ENCODE measurements at places on chromosomes 12 and 14. TPM values are rescaled to one million over a fixed set of nuclear protein-coding genes. Genes with fewer than 3 reads are reported as not detected.
A peak's percentile ranks its signal among the peaks of the same experiment; 100 is the strongest.

Gene DCTN2
- 70.7 TPM for total RNA-seq

Gene RFX4
- total RNA-seq: not detected

Gene CMKLR1
- total RNA-seq: 8.4 TPM

GRCh38 chr14:52553671-52554575, 1.3 kb downstream of the GPR137C start:
- H3K27me3 ChIP-seq: no peaks in the 10 kb centered on the region
- H3K27ac ChIP-seq: no peak overlapping the region
- H3K4me1 ChIP-seq: no peaks in the 10 kb centered on the region
- DNase-seq: peak; percentile 93

DNA sequence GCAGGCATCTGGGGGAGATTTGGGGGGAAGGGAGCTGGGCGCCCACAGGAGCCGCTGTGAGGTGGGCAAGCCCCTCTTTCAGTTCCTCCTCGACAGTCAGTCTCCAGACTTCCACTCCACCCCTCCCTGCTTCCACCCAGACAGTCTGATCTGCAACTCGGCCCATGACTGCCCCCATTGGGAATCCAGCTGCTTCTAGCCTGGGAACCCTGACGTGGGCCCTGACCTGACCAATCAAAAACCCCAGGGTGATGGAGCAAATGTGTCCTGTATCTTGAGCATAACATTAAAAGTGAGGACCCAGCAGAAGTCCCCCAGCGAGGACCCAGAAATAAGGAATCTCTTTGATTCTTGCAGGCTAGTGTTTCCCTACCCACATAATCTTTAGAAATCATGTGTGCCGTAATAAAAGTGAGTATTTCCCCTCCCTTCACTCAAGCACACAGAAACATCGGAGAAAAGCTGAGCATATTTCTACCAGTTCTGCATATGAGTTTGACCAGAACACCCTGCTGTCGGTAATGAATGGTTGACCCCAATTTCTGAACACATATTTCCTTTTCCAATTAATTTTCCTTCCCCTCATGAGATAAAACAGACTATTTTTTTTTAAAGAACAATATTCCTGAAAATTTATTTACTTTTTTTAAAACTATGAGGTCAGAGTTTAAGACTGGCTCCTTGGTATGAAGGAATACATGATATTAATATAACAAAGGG, 6.4 kb downstream of the SSH1 start:
- H3K27me3 ChIP-seq: no peaks in the 10 kb centered on the region
- no peak overlapping the region for H3K4me3 ChIP-seq
- H3K27ac ChIP-seq: no peak overlapping the region

GRCh38 chr14:63638493-63638892, 3.2 kb downstream of the WDR89 start:
- H3K27me3 ChIP-seq: no peaks in the 10 kb centered on the region
- no peak overlapping the region for H3K4me3 ChIP-seq
- DNase-seq: no peak
- H3K4me1 ChIP-seq: no peaks in the 10 kb centered on the region
- H3K27ac ChIP-seq: no peak overlapping the region

GRCh38 chr12:104263580-104264358, 39.8 kb upstream of the EID3 start:
- H3K27me3 ChIP-seq: no peaks in the 10 kb centered on the region
- H3K36me3 ChIP-seq: no peaks in the 10 kb centered on the region
- no peaks in the 10 kb centered on the region for H3K4me1 ChIP-seq
- no peak overlapping the region for H3K4me3 ChIP-seq
- no peak overlapping the region for H3K27ac ChIP-seq

GRCh38 chr12:28925719-28926376, 223.2 kb upstream of the FAR2 start:
- no peaks in the 10 kb centered on the region for H3K4me1 ChIP-seq
- H3K4me3 ChIP-seq: no peak overlapping the region
- H3K36me3 ChIP-seq: no peaks in the 10 kb centered on the region
- no peak for DNase-seq
- H3K27me3 ChIP-seq: no peaks in the 10 kb centered on the region

DNA sequence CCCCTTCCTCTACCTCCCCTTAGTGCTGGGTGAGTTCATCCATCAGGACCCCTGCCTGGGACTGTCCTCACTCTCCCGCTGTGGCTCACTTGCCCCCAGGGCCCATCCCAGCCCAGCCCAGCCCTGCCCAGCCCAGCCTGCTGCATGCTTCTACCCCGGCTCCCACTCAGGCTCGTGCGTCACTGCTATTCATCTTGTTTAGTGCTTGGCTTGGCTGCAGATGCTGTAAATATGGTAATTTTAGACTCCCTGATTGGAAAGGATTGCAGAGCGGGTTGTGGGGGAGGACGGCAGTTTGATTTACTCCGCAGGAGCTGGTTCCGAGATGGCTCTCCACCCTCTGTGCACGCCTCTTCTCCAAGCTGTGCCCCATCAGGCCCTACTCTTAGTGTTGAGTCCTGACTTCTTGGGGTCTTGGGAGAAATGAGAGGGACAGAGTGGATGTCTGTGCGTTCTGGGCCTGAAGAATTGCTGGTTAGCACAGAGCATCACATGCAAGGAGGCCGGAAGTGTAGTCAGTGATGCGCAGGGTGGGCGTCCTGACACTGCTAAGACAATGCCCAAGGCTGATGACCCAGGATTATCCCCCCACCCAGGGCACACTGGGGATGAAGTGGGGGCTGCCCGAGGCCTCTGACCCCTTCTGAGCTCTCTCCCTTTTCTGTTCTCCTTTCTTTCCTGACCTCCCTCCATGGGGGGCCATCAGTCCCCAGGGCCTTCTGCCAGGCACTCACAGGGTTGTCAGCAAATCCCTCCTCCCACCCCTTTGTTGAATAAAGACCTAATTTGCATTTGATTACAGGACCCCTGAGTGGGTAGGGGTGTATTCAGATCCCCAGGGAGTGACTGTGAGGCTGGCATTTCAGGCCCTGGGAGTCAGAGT, 244.4 kb downstream of the ZFP36L1 start:
- H3K27ac ChIP-seq: peak overlapping the region; percentile 92
- no peak overlapping the region for H3K4me3 ChIP-seq
- no peaks in the 10 kb centered on the region for H3K36me3 ChIP-seq
- peaks cover 40% of the 10 kb centered on the region for H3K4me1 ChIP-seq

- no peak overlapping the region for H3K4me3 ChIP-seq
- H3K27me3 ChIP-seq: no peaks in the 10 kb centered on the region
- H3K36me3 ChIP-seq: no peaks in the 10 kb centered on the region
- H3K4me1 ChIP-seq: peaks cover 2% of the 10 kb centered on the region
- H3K27ac ChIP-seq: no peak overlapping the region
These were observed 1.3 kb downstream of the C12orf75 start for GRCh38 chr12:105331805-105332251.

DNA sequence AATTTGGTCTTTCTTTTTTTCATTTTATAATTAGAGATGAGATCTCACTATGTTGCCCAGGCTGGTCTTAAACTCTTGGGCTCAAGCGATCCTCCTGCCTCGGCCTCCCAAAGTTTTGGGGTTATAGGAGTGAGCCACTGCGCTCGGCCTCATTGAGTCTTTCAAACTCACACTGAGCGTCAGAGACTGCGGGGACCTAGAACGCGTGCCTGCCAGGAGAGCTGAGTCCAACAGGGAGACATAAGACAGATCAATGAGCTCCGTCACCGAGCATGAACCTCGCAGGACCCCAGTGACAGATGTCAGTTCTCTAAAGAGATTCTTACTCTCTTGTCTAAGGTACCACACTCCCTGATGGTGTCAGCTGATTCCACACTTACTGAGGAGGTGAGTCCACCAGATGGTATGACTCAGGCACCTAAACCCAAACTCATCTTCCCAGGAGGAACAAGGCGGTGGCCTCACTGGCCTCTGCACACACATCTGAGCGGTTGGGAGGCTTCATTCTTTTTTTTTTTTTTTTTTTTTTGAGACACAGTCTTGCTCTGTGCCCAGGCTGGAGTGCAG, 58.9 kb downstream of the CCDC88C start:
- H3K27me3 ChIP-seq: no peaks in the 10 kb centered on the region
- no peak for DNase-seq
- H3K36me3 ChIP-seq: no peaks in the 10 kb centered on the region
- H3K4me3 ChIP-seq: no peak overlapping the region
